ENCODE measurements at places on chromosomes 3 and 15.

DNA sequence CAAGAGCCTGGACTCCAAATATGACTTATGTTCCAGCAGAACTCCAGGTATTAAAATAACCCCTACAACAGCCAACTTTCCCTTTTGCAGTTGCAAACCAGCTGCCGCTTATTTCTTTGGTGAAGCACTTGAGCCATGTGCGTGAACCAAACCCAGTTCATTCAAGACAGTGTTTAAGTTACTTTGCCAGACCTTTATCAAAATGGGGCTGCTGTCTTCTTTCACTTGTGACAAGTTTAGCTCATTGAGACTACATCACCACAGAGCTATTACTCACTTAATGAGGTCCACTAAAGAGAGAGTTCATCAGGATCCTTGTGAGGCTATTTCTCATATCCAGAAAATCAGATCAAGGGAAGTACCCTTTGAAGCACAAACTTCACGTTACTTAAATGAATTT is 2.4 kb upstream of the XRN1 start:
- DNase-seq: no peak

GRCh38 chr15:93332168-93332553 is 243.2 kb upstream of the RGMA start:
- DNase-seq: no peak

GRCh38 chr15:32956006-32956405 is 238.2 kb downstream of the GREM1 start:
- peak; percentile 83 for DNase-seq

- DNase-seq: no peak
These were observed 983.7 kb downstream of the MCTP2 start for GRCh38 chr15:95215017-95215416.

DNA sequence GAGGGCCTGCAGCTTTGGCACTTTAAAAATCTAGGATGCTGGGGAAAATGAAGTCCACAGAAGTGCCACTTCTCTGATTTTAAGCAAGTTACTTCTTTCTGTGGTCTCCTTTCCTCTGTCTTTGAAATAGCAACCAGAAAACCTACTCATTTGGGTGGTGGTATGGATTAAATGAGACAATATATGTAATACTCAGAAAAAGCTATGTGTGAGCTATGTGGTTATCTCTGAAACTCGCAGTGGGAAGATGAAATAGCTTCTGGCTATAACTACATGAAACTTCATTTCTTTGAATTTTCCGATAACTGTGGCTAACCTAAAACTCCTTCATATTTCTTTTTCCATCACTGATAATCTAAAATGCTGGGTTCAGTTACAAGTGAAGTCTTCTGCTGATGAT is 368.9 kb downstream of the CLSTN2 start:
- no peak for DNase-seq

DNA sequence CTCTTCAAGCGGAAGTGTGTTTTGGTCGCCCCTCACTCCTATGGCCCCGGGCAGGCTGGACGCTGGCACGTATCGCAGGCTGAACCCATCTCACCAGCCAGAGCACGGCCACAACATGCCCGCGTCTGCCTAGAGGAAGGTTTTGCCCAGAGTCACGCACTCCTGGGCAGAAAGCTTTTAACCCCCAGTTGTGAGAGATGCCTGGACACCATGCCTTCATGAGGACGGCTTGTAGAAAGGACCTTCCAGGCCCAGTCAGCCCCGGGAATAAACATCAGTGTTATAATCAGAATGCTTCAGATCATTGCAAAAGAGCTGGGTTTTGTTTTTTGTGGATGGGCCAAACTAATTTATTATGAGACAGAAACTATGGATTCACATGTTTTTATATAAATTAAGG is 16.5 kb downstream of the CYFIP1 start:
- DNase-seq: no peak

- no peak for DNase-seq
These were observed 452.3 kb downstream of the NAALADL2 start for GRCh38 chr3:175311404-175311803.

DNA sequence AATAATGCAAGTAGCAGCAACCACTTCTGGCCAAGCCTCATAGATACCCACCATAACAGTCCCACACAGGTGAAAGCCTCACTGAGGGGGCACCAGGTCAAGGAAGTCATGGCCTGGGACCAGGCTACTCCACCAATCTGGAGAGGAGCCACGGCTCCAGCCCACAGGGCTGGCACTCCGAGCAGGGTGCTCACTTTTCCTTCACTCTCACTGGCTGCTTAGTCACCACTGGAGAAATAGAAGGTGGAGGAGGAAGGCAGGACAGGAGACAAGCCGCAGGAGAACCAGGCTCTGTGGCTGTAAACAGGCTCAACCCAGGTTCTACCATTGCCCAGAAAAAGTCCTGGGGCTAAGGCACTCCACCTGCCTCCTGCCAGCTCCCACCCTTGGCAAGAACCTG is 1.2 kb downstream of the USP19 start:
- DNase-seq: no peak

- DNase-seq: no peak
These were observed 1368.9 kb downstream of the OTOL1 start for GRCh38 chr3:162865466-162865865.

- peak; percentile 76 for DNase-seq
These were observed 27.3 kb upstream of the TRAK1 start for GRCh38 chr3:42063888-42064287.

- no peak for DNase-seq
These were observed 304.3 kb downstream of the MAGI1 start for GRCh38 chr3:65734382-65734781.

DNA sequence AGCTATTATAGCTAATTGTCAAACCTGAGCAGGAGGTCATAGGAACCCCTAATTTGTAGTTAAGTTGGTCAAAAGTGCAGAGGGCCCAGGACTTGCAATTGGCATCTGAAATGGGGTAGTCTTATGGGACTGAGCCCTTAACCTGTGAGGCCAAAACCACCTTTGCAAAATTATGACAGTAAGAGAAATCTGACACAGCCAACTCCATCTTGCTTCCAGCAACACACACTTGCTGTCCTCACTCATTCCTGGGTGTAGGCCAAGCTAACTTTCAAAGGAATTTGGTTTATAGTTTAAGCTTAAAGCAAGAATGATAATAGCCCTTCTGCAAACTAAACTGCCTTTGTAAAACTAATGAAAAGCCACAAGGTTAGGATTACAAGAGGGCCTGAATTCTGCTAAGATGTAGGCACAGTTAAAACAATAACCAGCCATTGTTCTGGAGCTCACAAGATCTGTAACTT is 57.6 kb upstream of the FRMD4B start:
- DNase-seq: no peak

- peak; percentile 100 for DNase-seq
These were observed 114.1 kb upstream of the GALNT15 start for GRCh38 chr3:16060358-16060852.

- no peak for DNase-seq
These were observed 21.6 kb downstream of the RYK start for GRCh38 chr3:134229038-134229437.

DNA sequence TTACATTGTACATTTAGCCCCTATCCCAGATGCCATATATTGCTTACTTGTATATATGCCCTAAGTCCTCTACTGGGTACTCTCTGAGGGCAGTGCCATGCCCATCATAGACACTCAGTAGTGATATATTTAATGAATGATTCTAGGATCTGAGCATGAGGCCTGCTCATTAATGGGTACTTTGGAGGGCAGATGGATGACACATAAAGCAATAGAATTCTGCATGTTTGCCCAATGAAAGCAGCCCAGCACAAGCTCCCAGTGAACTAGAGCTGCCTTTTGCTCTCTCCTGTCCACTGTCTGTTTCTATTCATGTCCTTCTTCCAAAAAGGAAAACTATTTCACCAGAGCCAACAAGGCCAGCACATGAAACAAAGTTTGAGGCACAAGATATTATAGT is 63.9 kb downstream of the TGFBR2 start:
- DNase-seq: no peak

- DNase-seq: no peak
These were observed 354.5 kb upstream of the THBS1 start for GRCh38 chr15:39226169-39226937.

DNA sequence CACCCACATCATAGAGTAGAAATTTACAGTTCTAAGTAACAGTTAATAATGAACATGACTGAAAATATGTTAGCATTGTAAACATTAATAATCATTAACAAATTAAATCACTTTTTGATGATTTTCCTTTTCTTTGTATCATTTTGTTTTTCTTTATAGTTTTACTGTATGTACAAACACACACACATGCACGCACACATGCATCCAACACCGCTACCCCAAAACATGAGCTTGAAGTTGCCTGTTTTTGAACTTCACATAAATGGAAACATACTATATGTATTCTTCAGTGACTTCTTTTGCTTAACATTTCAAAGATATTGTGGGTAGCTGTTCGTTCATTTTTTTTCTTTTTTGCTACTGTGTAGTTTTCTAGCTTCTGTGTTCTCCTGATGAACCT is 123.9 kb downstream of the FNDC3B start:
- DNase-seq: no peak

DNA sequence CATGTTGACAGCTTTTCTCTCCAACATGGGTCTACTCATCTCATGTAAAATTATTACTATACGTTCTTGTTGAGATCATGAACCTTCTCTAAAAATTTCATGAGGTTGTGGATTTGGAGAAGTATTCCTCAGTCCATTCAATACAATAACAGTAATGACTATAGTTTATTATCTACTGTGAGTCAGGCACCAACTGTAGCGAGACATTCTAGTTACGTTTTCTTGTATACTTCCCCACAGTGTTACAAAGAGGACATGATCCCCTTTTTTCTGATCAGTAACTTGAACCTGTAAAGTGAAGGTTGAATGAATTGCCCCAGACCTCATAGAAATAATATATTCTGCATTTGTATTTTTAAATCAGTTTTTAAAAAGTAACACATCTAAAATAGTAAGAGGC is 76.4 kb downstream of the AKAP13 start:
- DNase-seq: no peak

- DNase-seq: no peak
These were observed 23.6 kb downstream of the RHCG start for GRCh38 chr15:89472785-89473256.

- no peak for DNase-seq
These were observed 21.0 kb downstream of the PTH1R start for GRCh38 chr3:46898321-46899150.

DNA sequence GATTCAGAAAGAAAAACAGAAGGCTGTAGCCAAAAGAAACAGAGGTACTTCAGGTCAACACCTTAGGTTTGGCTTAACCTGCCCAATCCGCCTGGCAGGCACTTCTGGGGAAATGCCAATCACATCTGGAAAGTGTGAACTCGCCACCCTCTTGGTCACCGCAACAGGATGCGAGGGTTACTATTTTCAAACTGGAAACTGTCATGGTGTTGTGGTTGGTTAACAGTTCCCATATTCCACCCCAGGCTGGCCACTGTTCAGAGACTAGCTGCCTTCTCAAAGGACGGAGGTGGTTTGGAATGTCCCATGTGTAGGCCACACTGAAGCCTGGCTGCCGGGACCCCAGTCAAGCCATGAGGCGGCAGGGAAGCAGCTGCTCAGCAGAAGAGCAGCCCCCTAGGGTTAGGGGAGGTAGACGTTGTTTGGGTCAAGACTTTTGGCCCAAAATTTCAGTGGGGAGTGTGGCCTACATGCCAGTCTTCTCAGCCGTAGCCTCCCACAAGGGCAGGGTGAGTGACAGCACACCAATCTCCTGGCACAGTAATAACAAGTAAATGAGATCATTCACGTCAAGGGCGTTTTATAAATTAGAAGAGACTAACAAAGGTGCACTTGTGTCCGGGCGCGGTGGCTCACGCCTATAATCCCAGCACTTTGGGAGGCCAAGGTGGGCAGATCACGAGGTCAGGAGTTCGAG is 54.6 kb downstream of the UMPS start:
- DNase-seq: no peak

- no peak for DNase-seq
These were observed 29.0 kb upstream of the PRSS50 start for GRCh38 chr3:46746711-46747110.

DNA sequence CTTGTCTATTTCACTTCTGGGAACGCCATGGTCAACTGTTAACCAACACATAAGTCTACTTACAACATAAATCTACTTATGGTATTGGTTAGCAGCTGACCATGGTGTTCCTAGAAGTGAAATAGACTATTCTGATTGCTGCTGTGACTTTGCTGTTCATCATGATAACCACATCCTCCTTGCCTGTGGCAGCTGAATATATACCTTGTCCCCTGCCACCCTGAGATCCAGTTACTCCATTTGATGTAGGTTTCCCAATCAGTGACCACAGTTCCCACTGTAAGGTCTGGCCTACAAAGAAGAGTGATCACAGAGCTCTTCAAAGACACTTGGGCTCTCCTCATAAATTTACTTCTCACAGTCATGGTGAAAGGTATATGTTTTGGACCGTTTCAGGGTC is 66.8 kb upstream of the ALDH1A3 start:
- no peak for DNase-seq

DNA sequence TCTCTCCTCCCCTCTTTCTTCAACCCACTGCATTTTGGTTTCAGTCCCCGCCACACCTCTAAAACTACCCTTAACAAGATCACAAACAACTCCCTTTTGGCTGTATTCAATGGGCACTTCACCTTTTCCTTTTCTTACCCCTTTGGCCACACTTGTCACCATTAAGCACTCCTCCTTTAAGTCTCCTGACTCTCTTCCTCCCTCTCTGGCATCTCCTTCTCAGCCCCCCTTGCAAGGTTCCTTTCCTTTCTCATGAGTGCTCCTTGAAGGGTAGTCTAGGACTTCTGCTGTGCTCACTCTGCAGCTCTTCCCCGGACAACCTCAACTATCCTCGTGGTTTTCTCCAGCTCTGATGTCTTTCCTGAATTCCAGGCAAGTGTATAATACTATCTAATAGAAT is 103.7 kb downstream of the RPL22L1 start:
- no peak for DNase-seq

GRCh38 chr3:23944861-23945662 is at the start of gene NR1D2:
NR1D2 (plus strand) TSS chr3:23945286; CDS start chr3:23945579, 293 bp downstream.
- no peak for DNase-seq

GRCh38 chr3:61524933-61525332 is 36.4 kb upstream of the PTPRG start:
- DNase-seq: no peak

DNA sequence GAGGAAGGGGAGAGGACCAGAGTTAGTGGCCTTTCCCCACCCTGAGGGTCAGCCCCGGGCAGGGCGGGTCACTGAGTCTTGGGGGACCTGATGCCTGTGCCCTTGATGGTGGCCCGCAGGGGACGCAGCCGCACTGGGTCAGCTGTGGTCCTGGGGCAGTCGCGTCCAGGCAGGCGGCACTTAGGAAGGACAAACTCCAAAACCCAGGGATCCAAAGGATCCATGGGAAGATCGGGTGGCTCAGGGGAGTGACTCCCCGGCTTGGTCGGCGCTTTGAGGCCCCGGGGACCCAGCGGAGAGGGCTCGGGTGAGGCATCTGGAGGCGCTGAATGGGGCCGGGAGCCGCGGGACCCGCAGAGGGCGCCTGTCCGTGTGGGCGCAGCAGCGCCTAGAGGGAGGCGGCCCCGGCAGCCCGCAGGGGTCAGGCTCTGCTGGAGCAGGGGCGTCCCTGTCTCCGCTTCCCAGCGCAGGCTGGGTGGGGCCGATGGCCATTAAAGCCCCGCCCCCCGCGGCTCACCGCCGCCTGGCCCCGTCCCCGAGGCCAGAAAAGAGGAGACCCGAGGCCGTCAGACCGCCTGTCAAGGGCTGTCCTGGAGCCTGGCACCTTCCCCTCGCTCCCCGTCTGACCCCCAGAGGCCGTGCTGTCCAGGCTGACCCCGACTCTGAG is 17.5 kb downstream of the CIDEC start:
- DNase-seq: no peak

- DNase-seq: no peak
These were observed 5.8 kb downstream of the PLXNB1 start for GRCh38 chr3:48423883-48424695.

GRCh38 chr3:194604126-194604525 is 29.1 kb downstream of the TMEM44 start:
- DNase-seq: no peak
